ENCODE measurements at places on chromosomes 5 and 9.

GRCh38 chr5:135576075-135576599 lies 2.7 kb downstream of the CXCL14 start:
- DNase-seq, result no peak

DNA sequence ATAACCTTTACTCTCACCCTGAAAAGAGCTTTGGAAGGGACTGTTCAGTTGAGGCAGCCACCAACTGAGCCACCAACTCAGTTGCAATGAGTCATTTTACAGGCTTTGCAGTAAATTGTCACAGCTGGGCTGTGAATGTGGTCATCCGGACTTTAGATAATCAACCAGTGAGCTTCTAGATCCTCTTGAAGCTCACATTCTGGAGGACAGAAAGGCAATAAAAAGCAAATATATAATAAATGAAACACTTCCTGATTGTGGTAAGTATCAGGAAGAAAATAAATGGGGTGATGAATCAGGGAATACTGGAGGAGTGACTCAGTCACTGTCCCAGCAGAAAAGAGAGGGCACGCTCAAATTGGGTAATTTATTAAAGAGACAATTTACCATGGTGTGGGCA lies 13.2 kb upstream of the C5orf58 start:
- peak; percentile 64 for DNase-seq

- no peak for DNase-seq
These were observed 32.6 kb downstream of the CSNK1A1 start for GRCh38 chr5:149518620-149519019.

DNA sequence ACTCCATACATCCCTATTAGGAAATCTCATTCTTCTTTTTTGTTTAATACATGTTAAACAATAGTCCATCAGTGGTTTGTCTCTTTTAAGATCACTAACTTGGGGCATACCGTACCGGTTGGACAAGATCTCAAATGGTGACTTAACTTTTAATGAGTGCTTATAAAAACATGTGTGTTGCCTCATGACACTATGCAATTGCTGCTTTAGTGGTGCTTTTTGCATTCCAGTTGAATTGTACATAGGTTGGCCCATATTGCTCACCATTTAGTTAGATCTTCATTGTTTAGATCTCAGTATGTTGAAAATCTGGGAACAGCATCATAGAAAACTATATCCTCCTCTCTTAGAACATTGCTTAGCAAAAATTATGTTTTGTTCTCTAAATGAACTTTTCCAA lies 17.8 kb downstream of the C9orf85 start:
- no peak for DNase-seq

GRCh38 chr5:139676406-139676805 lies 28.3 kb downstream of the CXXC5 start:
- DNase-seq, result no peak

- no peak for DNase-seq
These were observed 18.9 kb downstream of the GOLPH3 start for GRCh38 chr5:32155211-32155610.
